A549 treated with Hydrocortisone at 1 μM for 4 hours (cell line): ENCODE measurements at places on chromosomes 16 and 17. TPM values are rescaled to one million over a fixed set of nuclear protein-coding genes. Genes with fewer than 3 reads are reported as not detected.

Gene MEIOC
- 1.2 to 2.8 TPM (median 2.4 TPM) in 5 replicates for total RNA-seq

Gene STX4
- 56.8 to 66.1 TPM (median 64.4 TPM) in 5 replicates for total RNA-seq

Gene CCDC78
- total RNA-seq, result 5.0 to 6.3 TPM (median 5.8 TPM) in 5 replicates

Gene ST6GALNAC2
- total RNA-seq, result 0.23 to 0.58 TPM (median 0.53 TPM) in 5 replicates

Gene FBXO39
- total RNA-seq, result not detected in 5 replicates

Gene ARL6IP1
- total RNA-seq, result 253 to 441 TPM (median 289 TPM) in 5 replicates

Gene NAGS
- 0.82 to 1.5 TPM (median 1.2 TPM) in 5 replicates for total RNA-seq

Gene SPATA22
- not detected in 5 replicates for total RNA-seq

Gene KLHL10
- total RNA-seq, result 0.05 to 0.25 TPM (median 0.10 TPM) in 3 of 5 replicates, not detected in the others

Gene XPO6
- 87.2 to 97.6 TPM (median 96.9 TPM) in 5 replicates for total RNA-seq

Gene C16orf92
- total RNA-seq, result not detected in 5 replicates

Gene NLRC5
- 3.3 to 4.4 TPM (median 3.6 TPM) in 5 replicates for total RNA-seq
